NCI-H2227 treated with DMSO at 0.1 percent for 48 hours (cell line): ENCODE measurements at places on chromosomes 1 and 21.

GRCh38 chr1:154502066-154502743 lies at the start of the genes SHE and TDRD10:
SHE (minus strand) TSS chr1:154502412; CDS start chr1:154502026, 386 bp downstream.
TDRD10 (plus strand) TSS chr1:154502219; CDS start chr1:154506904, 4,685 bp downstream.
- DNase-seq: peak; percentile 74

DNA sequence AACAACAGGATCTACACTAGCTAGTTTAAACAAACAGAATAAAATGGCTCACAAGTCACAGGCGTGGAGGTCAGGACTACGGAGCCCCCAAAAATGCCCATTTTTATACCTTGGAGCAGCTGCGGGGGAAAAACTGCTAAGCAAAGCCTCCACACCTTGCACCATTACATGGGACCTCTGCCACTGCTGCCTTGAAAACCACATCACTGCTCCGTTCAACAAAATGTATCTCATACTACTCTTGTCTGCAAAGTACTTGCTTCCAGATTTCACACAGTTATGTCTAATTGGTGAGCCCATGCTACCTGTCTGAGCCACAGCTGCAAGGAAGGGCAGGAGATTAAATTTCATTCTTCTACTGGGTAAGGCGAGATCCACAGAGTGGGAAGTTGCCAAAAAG lies 24.4 kb downstream of the MRPL39 start:
- no peak for DNase-seq

DNA sequence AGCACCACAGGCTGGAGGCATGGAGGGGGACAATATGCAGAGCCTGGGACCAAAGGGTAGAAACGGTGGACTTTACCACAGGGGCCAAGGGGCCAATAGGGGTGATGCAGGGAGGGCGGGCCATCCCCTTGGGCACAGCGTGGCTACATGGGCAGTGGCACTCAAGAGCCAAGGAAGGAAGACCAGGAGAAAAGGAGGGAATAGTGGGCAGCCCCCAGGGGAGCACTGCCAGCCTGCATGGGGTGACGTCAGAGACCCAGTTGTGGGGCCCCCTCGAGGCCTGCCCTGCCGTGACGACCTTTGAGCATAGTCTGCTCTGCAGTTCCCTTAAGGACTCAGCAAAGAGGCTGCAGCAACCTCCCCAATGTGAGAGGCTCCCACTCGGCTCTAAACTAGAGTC lies 95.5 kb upstream of the TMPRSS2 start:
- no peak for DNase-seq

DNA sequence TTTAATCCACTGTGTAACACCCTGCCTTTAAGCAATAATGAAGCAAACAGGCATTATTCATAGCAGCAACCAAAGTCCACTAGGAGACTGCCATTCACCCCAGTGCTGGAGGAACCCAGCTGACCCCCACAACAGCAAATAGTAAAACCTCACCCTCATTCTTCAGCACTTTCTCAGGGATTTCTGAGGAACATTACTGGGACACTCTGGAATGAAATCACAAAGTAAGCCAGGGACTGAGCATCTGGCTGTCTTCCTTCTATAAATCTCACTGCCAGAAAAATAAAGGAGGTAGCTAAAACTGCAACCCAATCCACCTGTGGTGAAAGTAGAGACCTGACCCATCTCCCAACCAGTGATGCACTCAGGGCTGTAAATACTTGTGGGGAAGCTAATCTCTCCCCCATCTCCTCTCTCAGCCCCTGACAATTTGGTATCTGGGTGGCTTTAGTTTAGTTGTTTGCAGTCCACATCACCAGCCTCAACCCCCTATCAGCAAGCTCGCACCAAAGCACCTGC lies 47.1 kb downstream of the COL6A1 start:
- DNase-seq: no peak

DNA sequence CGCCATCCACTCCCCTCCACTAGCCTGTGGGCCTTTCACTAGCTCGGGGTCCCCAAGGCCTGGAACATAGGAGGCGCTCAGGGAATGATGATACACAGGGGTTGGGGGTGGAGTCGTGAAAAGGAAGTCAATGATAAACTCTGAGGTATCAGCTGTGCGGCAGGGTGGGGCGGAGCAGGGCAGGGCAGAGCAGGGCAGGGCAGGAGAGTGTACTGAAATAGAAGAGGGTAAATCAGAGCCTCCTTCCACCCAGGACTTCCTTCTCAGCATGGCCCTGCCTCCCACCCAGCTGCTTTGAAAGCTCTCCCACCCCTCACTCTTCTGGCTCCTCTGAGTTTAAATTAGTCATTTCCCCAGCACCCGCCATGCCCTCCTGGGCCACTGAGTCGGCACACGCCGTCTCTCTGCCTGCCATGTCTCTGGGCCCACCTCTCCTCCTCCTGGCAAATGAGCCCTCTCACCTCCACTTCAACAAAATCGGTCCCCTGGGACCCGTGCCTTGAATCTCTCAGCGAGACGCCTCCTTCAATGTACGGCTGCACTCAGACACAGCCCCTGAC lies 16.9 kb downstream of the CAPZB start:
- DNase-seq: no peak

DNA sequence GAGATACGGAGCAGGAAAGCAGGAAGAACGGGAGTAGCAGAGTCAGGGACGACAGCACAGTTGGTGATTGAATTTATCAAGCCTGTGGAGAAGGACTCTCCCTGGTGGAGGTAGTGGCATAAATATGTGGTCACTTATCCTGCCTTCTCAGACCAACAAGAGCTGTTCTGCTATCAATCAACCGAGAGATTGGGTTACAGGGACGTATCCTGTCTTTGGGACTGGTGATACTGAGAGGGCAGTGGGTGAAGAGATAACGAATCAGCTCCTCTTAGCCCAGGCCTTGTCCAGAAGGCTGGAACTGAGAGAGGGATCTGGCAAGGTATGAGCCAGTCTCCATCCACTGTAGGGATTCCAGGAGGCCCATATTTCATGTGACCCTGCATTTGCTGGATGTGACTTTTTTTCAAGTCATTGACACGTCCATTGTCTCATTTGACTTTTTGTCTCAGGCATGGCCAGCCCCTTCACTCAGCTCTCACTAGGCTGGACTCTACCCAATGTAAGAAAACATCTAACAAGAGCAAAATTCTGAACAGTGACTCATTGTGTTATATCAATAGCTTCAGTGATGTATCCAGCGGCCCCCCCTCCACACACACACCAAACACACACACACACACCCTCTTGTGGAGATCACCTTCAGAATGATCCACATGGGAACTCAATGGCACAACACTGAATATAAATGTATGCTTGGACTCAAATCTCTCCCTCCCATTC lies 11.3 kb downstream of the C1orf116 start:
- no peak for DNase-seq

GRCh38 chr1:231638647-231639046 lies 12.1 kb downstream of the DISC1 start:
- DNase-seq: no peak

- DNase-seq: no peak
Measured at GRCh38 chr21:32537569-32537881, 47.8 kb downstream of the TCP10L start.

- no peak for DNase-seq
Measured at GRCh38 chr1:236864996-236865817, 70.1 kb downstream of the MTR start.

- DNase-seq: peak; percentile 44
Measured at GRCh38 chr1:25245809-25246599, 1.2 kb downstream of the RSRP1 start.

GRCh38 chr21:36306872-36307534 lies 13.0 kb upstream of the MORC3 start:
- DNase-seq: no peak
